ENCODE measurements at places on chromosomes 16 and 17.

DNA sequence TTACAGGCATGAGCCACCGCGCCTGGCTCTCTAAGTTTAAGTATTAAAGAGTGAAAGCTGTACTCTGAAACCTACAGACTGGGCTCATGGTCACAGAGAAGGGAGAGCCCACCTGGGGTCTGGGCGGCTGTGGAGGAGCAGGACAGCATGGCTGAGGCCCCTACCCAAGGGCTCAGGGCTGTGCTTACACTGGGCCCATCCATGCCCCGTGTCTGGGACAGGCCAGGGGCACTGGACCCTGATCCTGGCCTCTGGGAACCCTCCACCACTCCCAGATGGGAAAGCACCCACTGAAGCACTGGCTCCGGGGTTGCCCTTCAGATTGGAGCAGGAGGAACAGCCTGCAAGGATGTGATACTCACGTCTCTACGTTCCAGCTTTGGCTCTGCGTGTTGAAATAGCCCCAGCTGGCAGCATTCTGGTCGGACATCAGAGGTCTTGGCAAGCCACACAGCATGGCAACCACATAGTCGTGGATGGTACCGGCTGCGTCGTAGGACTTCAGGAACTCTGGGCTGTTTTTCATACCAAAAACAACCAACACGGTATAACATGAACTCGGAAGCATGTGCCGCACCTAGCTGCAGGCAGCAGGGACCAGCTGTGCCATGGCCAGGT lies 13.0 kb downstream of the SHPK start:
- DNase-seq = no peak

- DNase-seq = no peak
These were observed 98.9 kb downstream of the PRKCB start for GRCh38 chr16:23934610-23935236.

GRCh38 chr17:15332338-15332737 lies 9.1 kb downstream of the TEKT3 start:
- no peak for DNase-seq

DNA sequence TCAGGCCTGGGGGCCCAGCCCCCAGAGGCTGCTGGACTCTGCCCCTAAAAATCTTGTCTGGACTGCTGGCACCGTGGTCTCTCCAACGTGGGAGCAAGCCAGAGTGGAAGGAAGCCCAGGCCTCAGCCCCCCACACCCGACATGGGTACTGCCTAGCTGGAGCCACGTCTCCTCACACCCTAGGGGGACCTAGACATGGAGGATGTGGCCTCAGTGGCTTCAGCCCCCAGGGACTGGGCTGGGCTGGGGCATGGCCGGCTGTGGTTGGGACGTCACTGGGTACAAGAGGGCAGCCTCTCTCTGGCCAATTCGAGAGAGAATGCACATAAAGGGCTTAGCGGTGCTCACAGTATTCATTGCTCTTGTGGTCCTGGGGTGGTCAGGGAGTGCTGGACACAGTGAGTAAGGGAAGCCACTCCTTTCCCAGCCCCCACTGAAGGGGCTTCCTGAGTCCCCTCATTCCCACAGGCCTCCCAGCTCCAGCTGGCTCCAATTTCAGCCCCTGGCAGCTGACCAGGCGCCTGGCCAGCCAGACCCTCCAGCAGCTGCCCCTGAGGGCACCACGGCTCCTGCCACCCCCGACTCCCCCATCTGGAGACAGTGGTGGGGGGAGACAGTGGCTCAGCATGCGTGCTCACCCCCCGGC lies 1.1 kb downstream of the CDH15 start:
- DNase-seq = no peak

- DNase-seq = no peak
These were observed 8.0 kb upstream of the SPNS2 start for GRCh38 chr17:4490637-4491061.

- no peak for DNase-seq
These were observed 1.2 kb upstream of the CD300LG start for GRCh38 chr17:43845766-43846165.

DNA sequence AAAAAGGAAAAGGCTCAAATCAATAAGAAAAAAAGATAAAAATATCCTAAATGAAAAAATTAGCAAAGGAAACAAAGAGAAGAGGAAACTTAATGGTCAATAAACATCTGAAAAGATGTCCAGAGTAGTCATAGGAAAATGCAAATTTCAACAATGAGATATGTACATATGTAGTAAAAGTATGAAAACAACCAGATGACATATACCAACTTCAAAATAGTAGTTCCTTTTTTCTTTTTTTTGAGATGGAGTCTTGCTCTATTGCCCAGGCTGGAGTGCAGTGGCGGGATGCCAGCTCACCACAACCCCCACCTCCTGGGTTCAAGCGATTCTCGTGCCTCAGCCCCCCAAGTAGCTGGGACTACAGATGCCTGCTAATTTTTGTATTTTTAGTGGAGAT lies 21.7 kb upstream of the NFAT5 start:
- no peak for DNase-seq

- no peak for DNase-seq
These were observed 11.1 kb upstream of the WFDC1 start for GRCh38 chr16:84283314-84284153.

DNA sequence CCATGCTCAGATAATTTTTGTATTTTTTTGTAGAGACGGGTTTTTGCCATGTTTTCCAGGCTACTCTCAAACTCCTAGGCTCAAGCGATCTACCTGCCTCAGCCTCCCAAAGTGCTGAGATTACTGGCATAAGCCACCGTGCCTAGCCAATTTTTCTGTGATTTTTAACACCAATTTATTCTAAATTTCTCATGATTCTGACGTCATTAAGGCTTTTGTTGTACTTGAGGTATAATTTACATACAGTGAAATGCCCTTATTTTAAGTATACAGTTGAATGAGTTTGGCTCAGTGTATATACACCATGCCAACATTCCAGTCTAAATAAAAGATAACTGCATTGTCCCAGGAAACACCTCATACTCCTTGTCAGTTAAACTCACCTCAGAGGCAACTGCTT lies 77.4 kb downstream of the TMEM132E start:
- DNase-seq = no peak

DNA sequence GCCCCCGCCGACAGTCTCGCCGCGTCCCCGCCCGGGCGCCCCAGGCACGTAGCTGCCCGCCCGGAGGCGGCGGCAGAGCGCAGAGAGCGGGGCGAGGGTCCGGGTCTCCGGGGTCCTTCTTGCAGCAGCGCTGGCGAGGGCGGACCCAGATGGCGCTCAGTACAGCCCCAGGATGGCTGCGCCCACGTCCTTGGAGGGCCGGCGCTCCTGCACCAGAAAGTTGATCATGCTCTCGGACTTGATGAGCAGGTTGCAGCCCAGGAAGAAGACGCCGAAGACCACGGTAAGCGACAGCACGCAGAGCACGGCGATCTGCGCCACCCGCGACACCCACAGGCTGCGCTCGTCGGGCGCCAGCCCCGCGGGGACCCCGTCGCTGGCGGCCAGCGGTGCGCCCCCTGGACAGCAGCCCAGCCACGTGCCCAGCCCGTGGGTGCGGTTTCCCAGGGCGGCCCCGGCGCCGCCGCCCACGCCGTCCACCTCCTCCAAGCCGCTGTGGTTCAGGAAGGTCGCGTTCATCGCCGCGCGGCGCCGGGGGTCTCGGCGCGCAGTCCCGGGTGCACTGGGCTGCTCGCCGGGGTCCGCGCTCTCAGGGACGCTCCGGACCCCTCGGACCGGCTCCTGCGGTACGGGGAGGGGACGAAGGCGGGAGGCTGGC lies 435 bp downstream of the RPRML start:
- DNase-seq = peak; percentile 9

- DNase-seq = no peak
These were observed 284.9 kb upstream of the EEF2KMT start for GRCh38 chr16:5382484-5382883.

- DNase-seq = no peak
These were observed 37.0 kb downstream of the STX8 start for GRCh38 chr17:9538626-9539025.
